HS-27A (cell line): ENCODE measurements at places on chromosomes 12 and 14.

DNA sequence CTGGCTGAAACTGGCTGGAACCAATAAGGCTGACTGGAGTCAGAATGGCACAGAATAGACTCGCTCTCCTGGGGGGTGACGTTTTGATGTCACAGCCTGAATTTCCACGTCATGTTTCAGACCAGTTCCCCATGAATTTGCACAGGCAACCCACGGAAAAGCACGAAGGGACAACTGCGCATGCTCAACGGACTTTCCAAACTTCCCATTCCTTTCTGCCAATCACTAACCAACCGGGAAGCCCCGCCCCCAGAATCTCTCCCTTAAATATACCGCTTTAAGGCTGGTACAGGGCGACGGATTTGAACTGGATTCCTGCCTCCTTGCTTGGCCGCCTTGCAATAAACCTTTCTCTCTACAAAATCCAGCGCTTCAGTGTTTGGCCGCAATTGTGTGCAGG lies 434.7 kb downstream of the APAF1 start:
- DNase-seq = no peak

DNA sequence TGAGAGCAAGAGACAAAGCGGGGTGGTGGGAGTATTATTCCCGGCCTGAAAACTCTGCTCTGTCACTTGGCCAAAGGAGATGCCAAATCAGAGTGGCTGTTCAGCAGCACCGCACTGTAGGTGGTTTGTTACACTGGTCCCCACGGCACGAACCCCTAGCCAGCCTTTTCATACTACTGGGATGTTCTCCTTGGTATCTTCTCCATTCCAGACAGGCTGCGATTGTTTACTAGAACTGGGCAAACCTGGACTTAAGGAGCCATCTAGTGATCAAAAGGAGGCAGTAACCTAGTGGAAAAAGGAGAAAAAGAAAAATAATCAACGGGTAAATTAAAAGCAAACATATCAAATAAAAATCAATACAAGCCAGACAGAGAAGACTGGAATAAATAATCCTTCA lies 58.9 kb upstream of the TMTC2 start:
- DNase-seq = no peak

DNA sequence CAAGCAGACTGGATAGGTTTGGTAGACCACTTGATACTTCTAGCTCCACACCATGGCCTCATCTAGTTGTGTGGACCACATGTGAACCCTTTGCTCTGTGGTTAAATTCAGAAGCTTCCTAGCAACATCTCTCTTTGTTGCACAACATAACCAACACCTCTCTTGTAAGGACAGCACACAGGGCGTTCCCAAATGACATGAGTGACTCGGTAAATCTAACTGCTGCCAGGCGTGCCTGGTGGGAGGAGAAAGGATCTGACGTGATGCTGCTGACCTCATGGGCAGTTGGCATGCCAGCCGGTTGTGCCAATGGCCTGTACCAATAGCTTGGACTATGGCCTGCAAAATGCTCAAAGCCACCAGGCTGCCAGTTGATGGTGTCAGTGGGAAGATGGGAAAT lies 93.8 kb downstream of the CPSF2 start:
- DNase-seq = no peak

- DNase-seq = no peak
Observed at GRCh38 chr14:76257842-76258397, 106.2 kb downstream of the GPATCH2L start.

DNA sequence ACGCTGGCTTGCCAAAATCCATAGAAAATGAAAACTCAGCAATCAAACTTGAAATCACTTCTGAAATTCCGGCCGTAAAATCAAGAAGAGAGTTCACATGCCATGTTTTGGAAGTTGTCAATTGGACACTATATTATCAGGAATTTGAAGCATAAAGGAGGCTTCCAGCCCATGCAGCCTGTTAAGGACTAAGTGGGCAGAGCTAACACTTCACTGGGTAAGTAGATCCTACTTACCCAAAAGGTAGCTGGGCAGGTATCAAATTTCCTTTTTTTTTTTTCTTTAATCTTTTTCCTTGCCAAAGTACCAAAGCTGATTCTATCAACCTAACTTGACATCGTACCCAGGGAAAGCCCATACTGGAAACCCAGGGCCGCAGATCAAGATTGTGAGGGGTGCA lies 71.5 kb upstream of the ARHGAP5 start:
- no peak for DNase-seq

GRCh38 chr12:130838284-130838950 lies 633 bp downstream of the STX2 start:
- no peak for DNase-seq

DNA sequence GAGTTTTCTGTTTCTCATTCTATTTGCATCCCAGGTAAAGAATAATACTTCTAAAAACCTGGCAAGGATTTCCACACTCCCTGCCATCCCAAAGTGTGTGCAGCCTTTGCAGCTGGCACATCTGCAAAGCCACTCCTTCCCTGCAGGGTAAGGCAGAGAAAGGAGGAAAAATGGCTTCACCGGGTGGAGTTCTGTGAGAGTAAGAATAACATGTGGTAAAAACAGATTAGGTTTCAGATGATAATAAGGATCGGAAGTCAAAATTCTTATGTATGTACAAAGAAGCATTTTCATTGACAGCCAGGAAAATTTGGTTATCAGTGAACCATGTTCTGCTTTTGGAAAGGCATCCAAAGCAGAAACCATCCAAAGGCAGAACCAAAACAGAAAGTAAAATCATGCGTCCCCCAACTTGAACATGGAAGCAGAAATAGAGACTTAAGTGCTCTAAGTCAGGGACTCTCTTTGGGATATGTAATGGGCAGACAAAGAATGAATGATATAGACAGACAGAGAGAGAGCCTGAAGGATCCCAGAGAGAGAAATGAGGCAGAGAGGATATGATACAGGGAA lies 192.6 kb upstream of the CCDC196 start:
- no peak for DNase-seq

- no peak for DNase-seq
Observed at GRCh38 chr12:75439048-75439447, 41.5 kb upstream of the GLIPR1 start.

DNA sequence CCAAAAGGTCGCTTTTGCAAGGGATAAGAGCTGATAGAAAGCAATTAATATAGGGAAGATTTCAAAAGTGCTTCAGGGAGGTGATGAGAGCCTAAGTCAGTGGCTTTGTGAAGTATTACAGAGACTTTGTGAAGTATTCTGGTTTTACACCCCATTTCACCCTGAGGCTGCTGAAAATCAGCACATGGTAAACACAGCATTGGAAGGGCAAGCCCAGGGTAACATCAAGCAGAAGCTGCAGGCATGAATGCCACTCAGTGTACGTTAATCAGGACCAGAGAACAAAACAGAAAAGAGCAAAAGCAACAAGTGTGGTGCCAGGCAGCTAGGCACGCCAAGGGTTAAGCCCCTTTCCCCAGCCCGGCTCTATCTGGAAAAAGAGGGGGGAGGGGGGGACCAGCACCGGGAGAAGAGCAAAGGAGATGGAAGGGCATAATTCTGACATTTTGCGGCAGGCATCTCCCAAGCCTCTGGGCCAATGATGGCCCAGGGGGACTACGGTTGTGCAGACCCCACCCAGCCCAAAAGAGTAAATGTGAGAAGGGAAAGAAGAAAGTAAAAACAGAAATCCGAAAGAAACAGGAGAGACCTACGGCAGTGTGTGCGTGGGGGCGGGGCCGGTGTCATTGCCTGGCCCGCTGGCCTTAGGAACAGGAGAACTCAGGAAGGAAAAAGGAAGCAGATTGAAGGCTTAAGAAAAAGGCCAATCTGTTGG lies 58.9 kb downstream of the DHRS2 start:
- DNase-seq = no peak

GRCh38 chr12:2111826-2112225 lies 59.0 kb downstream of the CACNA1C start:
- DNase-seq = no peak

DNA sequence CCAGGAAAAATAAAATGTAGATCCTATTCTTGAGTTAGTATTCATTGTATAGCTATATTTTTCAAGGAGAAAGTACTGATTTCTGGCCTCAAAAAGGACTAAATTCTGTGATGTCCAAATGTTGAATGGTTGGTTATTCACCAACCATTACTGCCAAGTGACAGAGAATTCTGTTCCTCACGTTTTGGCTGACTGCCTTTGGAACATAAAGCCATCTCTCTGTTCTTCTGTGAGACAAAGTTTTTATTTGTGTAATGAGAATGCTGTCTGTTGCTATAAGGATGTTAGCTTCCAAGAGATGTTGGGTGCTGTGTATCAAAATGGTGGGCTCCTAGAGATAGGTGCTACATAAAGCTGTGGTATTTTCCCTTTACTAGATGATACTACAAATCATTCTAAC lies 9.3 kb downstream of the ZNF410 start:
- no peak for DNase-seq

DNA sequence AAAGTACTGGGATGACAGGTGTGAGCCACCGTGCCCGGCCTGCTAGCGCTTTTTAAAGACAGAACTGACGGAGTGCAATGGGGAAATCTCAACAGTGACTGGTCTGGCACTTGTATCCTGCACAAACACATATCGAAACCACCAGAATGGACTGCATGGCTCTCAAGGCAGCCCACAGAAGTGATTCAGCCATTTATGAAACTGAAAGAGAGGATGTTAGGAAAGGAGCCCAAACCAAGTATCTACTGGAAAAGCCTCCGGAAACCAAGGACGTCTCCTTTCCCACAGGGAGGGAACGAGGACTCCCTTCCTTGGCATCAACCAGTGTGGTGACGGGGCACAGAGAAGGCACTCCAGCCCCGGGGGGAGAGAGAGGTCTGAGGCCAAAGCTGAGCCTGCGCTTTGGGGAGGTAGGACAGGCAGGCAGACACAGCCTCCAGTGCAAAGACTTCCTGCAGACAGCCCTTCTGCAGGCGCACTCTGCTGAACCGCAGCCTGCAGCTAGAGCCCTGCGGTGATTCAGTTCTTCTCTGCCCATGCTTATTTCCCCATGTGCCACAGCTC lies 16.5 kb downstream of the SLC15A4 start:
- DNase-seq = no peak

DNA sequence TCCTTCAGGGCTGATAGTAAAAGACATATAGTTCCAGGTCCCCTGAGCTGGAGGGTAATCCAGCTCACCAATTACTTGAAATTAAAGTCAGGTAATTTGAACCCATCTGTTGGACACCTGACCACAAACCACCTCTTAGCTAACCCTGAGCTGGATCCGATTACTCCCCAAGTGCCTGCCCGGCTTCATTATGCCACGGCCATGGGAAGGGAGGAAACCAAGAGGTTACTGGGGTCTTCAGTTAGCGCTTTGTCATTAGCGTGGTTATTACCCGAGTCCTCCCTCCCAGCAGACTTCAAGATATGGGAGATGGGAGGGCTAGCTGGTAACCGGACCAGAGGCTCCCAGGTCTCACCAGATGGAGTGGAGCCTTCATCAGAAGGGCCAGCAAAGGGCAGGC lies 1071.4 kb downstream of the BCL11B start:
- DNase-seq = no peak

GRCh38 chr12:57739387-57739786 lies 845 bp upstream of the AGAP2 start:
- no peak for DNase-seq

- no peak for DNase-seq
Observed at GRCh38 chr14:52703225-52703624, 3.8 kb upstream of the PSMC6 start.

GRCh38 chr12:52086944-52087835 lies 7.7 kb downstream of the SMIM41 start:
- no peak for DNase-seq

GRCh38 chr14:50015716-50016115 lies 100.7 kb downstream of the VCPKMT start:
- no peak for DNase-seq

DNA sequence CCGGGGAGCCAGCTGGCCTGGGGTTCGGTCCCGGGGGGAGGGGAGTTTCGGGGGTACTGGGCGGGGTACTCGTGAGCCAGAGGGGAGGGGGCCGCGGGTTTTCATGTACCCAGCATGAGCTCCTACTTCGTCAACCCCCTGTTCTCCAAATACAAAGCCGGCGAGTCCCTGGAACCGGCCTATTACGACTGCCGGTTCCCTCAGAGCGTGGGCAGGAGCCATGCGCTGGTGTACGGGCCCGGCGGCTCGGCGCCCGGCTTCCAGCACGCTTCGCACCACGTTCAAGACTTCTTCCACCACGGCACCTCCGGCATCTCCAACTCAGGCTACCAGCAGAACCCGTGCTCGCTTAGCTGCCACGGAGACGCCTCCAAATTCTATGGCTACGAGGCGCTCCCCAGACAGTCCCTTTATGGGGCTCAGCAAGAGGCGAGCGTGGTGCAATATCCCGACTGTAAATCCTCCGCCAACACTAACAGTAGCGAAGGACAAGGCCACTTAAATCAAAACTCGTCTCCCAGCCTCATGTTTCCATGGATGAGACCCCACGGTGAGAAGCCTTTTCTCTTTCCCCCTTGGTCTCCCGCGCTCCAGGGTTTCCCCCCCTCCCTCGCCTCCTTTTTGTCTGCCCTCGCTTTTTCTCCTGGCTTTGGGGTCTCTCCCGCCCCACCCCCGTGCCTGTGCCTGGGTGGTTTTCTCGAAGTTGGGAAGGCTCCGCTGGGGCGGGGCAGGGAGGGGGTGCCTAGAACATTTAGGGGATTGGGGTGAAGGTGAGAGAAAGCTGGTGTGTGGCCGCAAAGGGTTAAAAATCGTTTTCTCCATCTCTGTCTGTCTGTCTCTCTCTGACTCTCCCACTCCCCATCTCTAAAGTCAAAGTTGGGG lies 627 bp downstream of the HOXC8 start:
- DNase-seq = no peak

- no peak for DNase-seq
Observed at GRCh38 chr12:10304161-10304574, 3.5 kb upstream of the KLRD1 start.

- no peak for DNase-seq
Observed at GRCh38 chr12:52364901-52365489, 2.3 kb downstream of the KRT85 start.

- DNase-seq = no peak
Observed at GRCh38 chr12:66640691-66641460, 38.0 kb downstream of the GRIP1 start.

DNA sequence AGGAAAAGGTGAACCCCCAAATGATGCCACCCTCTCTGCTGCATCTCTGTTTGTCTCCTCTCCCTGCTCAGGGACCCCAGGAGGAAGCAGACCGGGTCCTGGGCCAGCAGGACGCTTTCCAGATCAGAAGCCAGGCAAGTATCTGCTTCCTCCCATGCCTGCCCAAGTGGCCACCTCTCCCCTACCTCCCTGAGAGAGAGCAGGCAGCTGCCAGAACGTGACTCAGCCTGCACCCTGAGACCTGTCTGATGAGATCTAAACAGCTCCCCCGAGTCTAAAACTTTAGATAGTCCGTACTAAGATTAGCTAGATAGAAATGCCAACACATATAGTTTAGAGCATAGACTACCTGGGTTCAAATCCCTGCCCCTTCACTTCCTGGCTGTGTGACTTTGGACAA lies 31.2 kb upstream of the OAS1 start:
- no peak for DNase-seq

- no peak for DNase-seq
Observed at GRCh38 chr12:101040936-101041335, 169.1 kb downstream of the SLC5A8 start.

- DNase-seq = no peak
Observed at GRCh38 chr12:83823386-83824045, 1089.1 kb downstream of the SLC6A15 start.

GRCh38 chr12:12498210-12498609 lies 64.5 kb downstream of the DUSP16 start:
- DNase-seq = no peak
